T47D (cell line): ENCODE measurements at places on chromosomes 4 and X.

DNA sequence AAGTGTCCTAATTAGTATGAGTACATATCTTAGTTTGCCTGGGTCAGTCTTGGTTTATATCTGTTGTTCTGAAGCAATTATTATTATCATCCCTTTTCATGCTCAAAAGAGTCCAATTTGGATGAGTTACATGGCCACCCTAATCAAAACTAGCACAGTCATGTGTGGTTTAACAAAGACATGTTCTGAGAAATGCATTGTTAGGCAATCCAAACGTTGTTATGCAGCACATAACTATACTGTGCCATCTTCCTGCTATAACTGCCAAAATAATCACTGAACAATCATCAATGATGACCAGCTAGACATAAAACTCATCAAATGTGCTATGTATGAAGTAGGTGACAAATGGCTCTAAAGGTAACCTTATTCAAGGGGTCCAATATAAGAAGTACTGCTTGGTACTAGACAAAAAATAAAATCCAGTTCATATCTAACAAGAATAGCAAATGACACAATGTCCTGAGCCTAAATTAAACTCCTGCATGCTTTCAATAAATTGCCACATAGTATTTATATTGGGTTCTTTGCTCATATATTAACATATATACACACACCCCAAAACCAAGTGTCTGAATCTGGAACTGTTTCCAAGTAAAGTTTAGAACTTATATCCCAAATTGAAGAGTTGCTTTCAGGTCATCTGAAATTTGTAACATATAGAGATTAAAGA is 41.9 kb downstream of the CNOT6L start:
- no peak for DNase-seq

GRCh38 chr4:54229631-54230483 is 764 bp downstream of the PDGFRA start:
- DNase-seq, result no peak

GRCh38 chr4:53586121-53586816 is 5.0 kb downstream of the LNX1 start:
- no peak for DNase-seq

DNA sequence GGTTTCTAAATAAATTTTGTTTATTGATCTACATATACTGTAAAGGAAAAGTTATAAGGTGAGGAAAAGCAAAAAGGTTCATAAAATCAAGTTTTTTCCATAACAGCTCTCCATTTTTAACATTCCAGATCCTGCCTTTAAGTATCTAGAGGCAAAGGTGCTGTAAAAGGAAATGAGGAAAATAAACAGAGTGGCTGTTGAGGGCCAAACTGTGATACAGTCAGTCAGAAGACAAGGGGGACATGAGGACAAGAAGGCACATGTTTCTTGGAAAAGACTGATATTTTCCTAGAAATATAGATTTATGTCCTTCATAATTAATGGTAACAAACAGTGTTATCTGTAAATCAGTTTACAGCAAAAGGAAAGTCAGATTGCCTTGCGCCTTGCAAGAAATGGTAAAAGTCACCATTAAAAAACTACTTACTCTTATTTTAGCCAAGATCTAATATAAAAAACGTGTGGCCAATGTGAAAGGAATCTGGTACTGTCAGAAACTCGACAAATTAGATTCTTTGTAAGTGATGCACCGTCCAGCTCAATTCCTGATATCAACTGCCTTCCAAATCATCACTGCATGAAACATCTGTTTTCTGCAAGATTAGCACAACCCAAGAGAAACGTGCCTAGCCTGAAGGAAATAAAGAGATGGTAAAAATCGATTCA is 34.0 kb upstream of the VEGFD start:
- DNase-seq, result no peak

DNA sequence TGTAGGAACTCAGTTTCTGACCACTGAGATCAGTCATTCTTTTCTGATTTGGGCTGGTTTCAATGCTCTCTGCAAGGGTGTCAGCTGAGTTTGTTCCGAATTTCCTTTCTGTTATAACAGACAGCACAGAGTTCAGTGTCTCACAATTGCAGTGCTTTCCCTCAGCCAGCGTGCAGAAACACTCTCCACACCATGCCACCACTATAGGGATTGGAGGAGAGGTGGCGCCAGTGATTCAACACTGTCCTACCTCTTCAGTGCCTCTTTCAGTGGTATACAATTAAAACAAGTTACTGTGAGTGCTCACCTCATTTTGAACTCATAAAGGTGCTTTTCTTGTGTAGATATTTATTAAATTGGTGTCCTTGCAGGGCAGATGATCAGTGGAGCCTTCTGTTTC is 413.2 kb upstream of the CXorf51B start:
- DNase-seq, result no peak
